ENCODE measurements at places on chromosomes 3 and 15. TPM values are rescaled to one million over a fixed set of nuclear protein-coding genes. Genes with fewer than 3 reads are reported as not detected.

- DNase-seq: no peak
These were observed 89.1 kb upstream of the SLC2A2 start for GRCh38 chr3:171115667-171116066.

DNA sequence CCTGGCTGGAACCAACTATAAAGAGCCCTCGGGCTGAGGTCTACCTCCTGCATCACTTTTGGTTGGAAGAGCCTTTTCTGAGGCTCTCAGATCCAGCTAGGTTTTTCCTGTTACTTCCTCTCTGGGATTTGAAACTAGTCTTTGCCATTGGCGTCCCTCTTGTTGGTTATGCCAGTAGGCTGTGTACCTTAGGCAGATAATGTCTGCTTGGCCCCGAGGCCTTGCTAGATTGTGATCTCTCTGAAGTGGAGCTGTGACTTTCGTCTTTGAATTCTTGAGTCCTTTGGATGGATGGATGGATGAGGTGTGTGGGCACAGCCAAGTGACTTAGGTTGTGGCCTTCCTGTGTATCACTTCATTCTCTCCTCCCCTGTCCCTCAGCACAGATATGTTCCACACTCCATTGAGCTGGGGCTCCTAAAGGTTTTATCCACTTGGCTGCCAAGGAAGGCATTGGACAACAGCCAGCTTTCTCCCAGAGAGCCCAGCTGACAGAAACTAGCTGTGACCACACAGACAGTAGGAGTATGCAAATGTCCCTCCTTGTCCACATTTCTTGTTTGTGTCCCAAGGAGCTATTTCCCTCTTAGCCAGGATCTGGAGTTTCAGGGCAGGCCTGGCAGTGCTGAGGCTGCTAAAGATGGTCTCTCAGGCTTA lies 7.9 kb upstream of the DNAJC17 start:
- no peak for DNase-seq

GRCh38 chr3:146650691-146651442 lies 45.7 kb upstream of the PLSCR5 start:
- peak; percentile 0 for DNase-seq

- DNase-seq: no peak
These were observed 76.3 kb upstream of the UMPS start for GRCh38 chr3:124653797-124654469.

GRCh38 chr3:177061369-177061768 lies 135.9 kb downstream of the TBL1XR1 start:
- no peak for DNase-seq

DNA sequence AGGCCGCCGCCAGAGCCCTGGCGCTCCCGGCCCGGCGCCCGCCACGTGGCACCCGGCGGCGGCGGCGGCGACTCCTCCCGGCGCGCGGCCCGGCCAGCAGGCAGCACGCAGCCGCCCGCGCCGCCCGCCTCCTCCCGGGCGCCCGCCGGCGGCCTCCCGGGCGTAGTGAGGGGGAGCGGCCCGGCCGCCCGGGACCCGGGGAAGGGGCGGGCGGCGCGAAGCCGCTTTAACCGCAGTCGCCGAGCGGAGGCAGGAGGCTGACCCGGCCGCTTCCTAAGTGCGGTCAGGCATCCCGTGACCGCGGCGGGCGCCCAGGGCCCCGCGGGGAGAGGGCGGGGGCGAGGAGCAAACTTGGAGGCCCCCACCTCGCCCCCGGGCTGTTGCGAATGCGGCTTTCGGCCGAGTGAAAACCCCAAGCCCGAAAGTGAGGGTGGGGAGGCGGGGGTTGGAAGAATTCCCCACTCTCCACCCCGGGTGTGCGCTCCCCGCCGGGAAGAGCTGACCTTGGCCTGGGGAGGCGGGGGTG lies 1.7 kb upstream of the HES1 start:
- no peak for DNase-seq

DNA sequence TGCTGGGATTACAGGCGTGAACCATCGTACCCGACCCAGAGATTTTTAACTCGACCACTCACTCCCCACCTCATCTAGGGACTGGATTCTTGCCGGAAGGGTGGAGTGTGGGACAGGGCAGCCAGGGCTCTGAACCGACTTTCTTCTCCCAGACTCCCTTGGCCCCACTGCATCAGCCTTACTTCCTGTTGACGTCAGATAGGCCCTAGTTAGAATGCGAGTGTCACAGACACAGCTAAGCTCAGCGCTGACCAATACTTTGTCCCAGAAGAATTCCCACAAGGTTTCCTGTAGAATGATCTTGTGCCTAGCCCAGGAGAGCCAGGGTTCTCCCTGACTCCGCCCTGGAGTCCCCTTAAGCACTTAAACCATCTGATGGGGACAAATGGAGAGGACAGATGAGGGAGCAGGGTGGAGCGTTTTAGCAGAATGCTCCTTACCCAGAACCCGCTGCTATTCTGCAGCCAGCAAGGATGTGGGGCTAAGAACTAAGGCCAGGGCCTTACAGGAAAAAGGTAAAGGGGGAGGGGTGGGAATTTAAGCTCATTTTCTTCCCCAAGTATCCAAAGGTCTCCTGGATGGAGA lies 5.8 kb upstream of the TUSC2 start:
- no peak for DNase-seq

DNA sequence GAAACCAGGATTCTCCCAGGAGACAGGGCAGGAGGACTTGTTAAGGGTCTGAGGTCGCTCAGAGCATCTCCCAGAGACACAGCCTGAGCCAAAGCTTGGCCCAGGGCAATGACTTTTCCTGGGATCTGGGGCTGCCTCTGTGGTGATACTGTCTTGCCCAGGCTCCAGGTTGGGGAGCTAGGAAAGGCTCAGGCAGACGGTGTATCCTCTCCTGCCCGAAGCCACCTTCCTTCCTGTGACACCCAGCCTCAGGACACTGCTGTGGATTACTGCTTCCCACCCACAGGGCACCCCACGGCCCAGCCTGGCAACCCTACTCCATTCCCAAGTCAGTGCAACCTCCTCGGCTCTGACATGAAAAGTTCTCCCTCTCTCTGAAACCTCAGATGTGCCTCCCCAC lies 31.9 kb downstream of the SCN5A start:
- no peak for DNase-seq

- no peak for DNase-seq
These were observed 139.1 kb upstream of the LRIG1 start for GRCh38 chr3:66639809-66640356.

DNA sequence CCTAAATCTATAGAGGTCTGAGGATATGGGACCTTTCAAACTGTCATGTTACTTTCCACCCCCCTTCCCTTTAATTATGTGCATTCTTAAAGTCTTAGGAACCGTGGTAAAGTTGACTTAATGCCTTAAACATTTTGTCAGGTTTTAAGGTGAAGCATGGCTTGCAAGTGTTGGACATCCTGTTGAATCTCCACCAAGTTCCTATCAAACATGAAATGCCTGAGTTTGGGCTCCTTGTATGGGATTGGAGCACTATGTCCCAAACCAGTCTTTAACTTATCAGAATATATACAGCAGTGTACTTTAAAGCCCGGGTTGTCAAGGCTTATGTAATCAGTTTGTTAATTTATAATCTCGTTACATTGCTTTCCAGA lies 1.1 kb downstream of the SNRK start:
- DNase-seq: peak; percentile 33

DNA sequence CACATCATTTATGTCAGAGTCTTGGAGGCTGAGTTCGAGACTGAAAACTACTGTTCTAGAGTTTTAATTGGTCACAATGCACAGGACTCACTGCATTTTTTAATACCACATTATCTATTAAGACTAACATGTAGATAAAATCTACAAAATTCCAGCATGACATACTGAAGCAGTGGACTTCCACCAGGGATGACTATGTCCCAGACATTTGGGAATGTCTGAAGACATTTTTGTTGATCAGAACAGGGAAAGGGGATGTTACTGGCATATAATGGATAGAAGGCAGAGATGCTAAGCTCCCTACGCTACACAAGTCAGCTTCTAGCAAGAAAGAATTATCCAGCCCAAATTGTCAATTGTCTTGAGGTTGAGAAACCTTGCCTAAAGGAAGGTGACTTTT lies 419.0 kb upstream of the TGFBR2 start:
- DNase-seq: no peak

DNA sequence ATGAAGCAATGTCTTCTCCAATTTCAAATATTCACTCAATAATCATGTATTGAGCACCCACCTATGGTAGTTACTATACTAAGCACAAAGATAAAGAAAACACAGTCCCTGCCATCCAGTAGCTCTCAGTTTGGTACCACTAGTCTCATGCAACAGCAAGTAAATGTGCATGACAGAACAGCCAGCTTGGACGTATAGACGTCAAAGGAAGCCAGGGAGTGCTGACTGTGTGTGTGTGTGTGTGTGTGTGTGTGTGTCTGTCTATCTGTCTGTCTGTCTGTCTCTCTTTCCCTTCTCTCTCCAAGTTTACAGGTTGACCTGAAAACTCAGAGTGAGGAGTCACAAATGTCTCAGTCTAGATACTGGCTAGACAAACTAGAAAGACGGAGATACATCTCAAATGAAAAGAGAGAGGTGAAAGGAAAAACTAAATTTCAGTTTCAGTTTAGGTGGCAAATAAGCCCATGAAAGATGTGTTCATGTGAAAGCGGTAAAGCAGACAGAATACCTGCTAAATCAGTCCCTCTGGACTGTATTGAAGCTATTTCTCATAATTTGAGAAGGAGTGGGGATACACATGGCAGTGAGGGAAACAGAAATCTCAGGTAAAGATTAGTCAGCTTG lies 141.1 kb upstream of the PTPRG start:
- no peak for DNase-seq

DNA sequence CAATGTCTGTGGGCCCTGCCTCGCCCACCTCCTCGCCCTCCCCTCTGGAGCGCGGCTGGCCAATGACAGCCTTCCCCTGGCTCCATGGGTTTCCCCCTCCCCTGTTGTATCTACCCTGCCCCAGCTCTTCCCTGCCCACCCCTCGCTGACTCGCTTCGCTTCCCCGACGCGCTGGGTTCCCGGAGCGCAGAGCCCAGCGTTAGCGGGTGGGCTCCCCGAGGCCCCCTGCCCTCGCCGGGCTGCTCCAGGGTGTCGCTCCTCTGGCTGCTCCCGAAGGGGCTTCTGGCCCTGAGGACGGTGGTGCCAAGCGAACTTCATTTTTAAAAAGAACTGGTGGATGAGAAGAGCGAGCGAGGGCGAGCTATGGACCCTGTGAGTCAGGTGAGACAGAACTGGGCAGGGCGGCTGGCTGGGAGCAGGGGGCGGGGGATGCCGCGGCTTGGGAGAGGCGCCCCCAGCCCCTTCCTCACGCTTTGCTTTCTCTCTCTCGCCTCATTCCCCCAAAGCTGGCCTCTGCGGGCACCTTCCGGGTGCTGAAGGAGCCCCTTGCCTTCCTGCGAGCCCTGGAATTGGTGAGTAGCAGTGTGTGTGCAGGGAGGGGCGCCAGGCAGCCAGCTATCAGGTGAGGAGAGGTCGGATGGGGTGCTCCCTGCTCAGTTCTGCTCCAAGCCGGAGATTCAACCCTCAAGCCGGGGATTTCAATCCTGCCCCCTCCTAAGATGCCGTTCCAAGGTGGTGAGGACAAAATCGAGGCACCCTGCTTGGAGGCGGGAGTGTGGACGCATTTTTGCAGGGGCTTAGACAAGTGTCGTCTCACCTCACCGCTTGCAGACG lies at the start of gene SYNPR:
SYNPR (plus strand) TSS at position 138 of the 834 bp plus-strand sequence.
- no peak for DNase-seq

DNA sequence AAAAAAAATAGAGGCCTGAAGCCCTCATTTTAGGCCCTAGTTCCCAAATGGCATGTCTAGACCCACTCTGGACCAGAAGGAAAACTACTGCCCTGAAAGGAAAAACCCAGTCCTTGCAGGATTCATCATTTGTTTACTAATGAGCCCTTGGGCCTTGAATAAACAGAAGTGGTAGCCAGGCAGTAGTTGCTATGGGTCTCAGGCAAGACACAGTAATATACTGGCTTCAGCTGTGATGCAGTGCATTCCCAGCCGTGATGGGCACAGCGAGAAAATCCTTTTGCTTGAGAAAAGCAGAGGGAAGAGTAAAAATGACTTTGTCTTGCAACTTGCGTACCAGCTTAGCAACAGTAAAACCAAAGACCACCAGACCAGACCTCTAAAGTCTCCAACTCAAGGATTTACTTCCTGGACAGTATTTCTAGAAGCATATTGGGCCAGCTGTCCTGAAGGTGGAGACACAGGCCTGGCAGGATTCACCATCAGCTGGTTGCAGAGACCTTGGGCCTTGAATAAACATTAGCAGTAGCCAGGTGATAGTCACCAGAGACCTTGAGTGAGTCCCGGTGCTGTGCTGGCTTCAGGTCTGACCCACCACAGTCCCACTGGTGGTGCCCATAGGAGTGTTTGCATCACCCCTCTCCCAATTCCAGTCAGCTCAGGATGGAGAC lies 208.3 kb upstream of the SLITRK3 start:
- DNase-seq: no peak

DNA sequence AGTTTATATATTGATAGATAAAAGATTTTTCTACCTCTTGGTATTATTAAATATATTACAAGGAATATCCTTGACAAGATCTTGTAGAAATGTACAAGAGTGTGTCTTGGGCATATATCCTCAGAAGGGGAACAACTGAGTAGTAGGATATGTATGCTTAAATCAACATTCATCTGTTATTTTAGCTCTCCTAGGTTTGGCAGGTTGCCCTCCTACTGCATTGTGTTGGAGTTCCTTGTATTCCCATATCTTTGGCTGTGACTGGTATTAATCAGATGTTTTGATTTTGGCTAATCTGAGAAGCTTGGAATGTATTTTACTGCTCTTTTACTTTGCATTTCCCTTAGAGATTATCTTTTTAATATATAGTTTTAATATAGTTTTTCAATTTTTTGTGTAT lies 4.6 kb downstream of the MYRIP start:
- no peak for DNase-seq

- no peak for DNase-seq
These were observed 1.5 kb downstream of the CHRNA3 start for GRCh38 chr15:78619022-78619950.

- no peak for DNase-seq
These were observed 14.8 kb downstream of the LYSMD4 start for GRCh38 chr15:99718421-99718820.

DNA sequence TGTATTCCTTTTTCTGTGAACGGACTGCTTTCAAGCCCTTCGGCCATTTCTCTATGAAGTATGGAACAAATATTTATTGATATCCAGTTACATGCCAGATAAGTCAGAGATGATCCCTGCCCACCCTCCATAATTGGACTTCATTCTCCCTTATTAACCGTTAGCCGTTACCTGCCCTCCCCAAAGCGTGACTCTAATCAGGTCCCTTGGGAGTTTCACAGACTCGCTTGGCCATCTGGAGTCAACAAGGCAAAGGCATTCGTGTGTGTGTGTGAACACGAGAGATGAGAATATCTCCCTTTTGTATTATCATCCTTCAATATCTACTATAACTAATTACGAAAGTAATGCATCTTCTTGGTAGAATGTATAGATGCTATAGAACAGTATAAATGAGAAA lies 314.5 kb downstream of the TLE3 start:
- DNase-seq: no peak

- DNase-seq: peak; percentile 20
These were observed 425.4 kb downstream of the PLOD2 start for GRCh38 chr3:145735631-145736030.

GRCh38 chr15:46672041-46672440 lies 1037.2 kb downstream of the SQOR start:
- no peak for DNase-seq

Gene THRB
- total RNA-seq: 9.7 TPM

Gene ZBED2
- 0.35 TPM for total RNA-seq

Gene EXD1
- total RNA-seq: not detected

Gene HMCES
- 34.3 TPM for total RNA-seq

Gene CCNB2
- total RNA-seq: 61.7 TPM

Gene GNAT1
- total RNA-seq: not detected

Gene CTXND1
- total RNA-seq: not detected

Gene SLC24A1
- 3.3 TPM for total RNA-seq

Gene TP63
- 0.23 TPM for total RNA-seq
